Astrocyte (in vitro differentiated cells and primary cell): ENCODE measurements at places on chromosomes 6 and 20. TPM values are rescaled to one million over a fixed set of nuclear protein-coding genes. Genes with fewer than 3 reads are reported as not detected.

Gene FAM184A
- 1.3 and 2.0 TPM in 2 replicates for total RNA-seq

Gene SYNGAP1
- total RNA-seq, result 34.5 and 36.1 TPM in 2 replicates

Gene TRDN
- not detected in 2 replicates for total RNA-seq

Gene PRR18
- total RNA-seq, result 0.14 TPM in 1 of 2 replicates, not detected in the other

Gene PGC
- not detected in 2 replicates for total RNA-seq

Gene PSORS1C2
- total RNA-seq, result not detected in 2 replicates

Gene PHACTR3
- total RNA-seq, result 0.14 TPM in 1 of 2 replicates, not detected in the other

Gene HRH3
- 0.07 TPM in 1 of 2 replicates, not detected in the other for total RNA-seq

Gene MRAP2
- total RNA-seq, result 0.12 and 0.20 TPM in 2 replicates

Gene KIAA0408
- 17.5 and 19.6 TPM in 2 replicates for total RNA-seq

Gene ADGRF1
- total RNA-seq, result 0.05 and 0.25 TPM in 2 replicates

Gene KIF25
- total RNA-seq, result not detected in 2 replicates

Gene C20orf204
- 0.75 and 0.99 TPM in 2 replicates for total RNA-seq

Gene TAAR1
- not detected in 2 replicates for total RNA-seq

Gene VSTM2L
- 17.7 and 18.5 TPM in 2 replicates for total RNA-seq

Gene LY86
- not detected in 2 replicates for total RNA-seq

Gene LY6G6F
- total RNA-seq, result not detected in 2 replicates

Gene PACRG
- 0.72 TPM in 1 of 2 replicates, not detected in the other for total RNA-seq

Gene ERVFRD-1
- not detected in 2 replicates for total RNA-seq

Gene MATN4
- 0.19 and 0.20 TPM in 2 replicates for total RNA-seq
